ENCODE measurements at places on chromosomes 3 and 15.
A peak's percentile ranks its signal among the peaks of the same experiment; 100 is the strongest.

DNA sequence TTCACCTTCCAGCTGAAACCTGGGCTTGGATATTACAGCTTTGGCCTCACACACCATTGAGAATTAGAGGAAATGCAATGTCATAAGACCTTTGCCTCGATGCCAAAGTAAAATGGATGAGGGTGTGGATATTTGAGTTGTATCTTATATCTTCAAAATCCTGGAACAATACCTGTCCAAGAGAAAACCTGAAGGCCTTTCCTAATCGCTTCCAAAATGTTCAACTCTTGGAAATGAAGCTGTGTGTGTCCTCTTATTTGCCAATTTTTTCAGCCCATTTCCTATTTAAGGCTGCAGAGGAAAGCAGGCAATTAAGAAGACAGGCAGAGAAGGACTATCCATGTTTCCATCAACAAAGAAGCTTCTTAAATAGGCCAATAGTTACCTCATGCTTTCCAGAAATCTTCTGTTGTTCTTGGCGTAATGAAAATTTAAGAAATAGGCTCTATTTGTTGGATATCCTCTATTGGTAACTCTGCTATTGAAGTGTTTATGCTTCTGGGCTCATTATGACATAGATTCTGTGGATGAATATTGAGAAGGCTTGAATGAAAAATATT is 99.5 kb upstream of the ZBTB20 start:
- DNase-seq: no peak

GRCh38 chr15:39641191-39641889 is 60.5 kb downstream of the THBS1 start:
- peak; percentile 74 for DNase-seq

DNA sequence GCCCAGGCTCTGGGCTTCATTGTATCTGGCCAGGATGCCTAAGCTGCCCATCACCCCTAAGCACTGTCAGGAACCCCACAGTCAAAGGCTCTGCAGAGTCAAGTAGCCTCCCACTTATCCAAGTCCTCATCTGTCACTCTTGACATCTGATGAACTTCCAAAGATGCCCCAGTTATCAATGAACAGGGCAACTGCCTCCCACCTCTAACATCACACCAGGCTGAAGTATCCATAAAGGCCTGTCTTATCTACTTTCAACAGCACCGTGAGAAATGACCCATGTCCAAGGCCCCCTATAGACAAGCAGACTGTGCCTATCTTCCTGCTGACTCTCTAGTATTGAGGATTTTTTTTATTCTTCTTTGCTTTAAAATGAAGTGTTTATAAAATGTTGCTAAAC is 56.4 kb downstream of the TRIM69 start:
- no peak for DNase-seq

DNA sequence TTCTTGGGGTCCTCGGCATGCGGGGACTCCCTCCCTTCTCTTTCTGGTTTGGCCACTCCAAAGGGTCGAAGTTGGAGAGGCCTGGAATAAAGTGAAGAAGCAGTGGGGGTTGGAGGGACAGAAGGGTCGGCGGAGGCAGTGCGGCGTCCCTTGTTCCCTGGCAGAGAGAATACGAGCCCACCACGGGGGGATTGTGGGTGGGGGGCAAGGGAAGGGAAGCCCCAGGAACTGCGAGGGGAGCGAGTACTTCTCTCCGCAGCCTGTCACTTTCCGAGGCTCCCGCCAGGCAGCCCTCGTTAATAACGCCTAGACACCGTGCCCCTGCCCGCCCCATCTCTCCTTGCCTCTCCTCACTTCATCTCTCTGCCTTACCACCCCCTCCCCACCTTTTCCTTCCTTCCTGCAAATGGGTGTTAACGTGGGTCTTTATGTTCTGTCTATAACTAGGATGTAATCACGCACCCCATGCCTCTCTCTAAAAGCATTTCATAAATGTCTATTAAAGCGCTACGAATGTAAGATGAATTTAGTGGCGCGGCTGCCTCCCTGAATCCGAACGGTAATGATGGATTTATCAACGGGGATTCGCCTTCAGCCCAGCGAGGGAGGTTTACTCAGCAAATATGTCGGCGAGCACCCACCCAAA is 13.7 kb downstream of the NR2F2 start:
- DNase-seq: no peak

DNA sequence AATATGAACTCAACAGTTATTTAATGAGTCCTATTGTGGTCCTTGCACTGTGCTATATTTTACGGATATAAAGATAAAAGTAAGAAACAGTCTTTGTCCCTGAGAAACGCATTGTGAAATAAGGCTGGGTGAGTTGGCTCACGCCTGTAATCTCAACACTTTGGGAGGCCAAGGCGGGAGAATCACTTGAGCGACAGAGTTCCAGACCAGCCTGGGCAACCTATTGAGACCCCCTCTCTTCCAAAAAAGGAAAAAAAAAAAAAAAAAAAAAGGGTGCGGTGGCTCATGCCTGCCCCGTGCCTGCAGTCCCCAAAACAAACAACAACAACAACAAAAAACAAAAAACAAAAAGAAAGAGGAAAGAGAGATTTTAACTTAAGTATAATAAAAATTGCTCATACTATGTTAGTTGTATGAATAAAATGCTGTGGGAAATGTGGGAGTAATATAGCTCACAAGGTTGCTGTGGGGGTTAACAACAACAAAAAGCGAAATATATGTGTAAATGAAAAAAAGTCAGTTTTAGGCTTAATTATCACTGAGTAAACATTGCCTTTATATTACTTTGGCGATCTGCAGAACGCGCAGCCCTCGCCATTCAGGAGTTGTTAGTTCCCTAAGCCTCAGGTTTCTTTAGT is 461 bp upstream of the FNDC3B start:
- no peak for DNase-seq

DNA sequence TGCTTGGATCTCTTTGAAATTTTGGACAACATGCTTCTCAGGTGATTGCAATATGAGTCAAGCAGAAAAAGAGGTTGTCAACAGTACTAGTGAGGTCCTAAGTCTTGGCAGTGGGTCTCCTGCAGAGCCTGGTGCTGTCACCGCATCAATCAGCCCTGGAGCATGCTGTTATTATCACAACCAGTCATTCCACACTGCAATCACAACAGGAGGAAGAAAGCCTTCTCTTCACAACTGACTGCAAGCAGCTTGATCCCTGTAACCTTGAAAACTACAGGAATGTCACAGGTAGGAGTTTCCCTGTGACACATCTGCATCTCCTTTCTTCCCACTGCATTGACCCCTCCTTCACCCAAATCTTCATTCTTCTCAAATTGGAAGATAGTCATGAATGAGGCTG is 451.1 kb upstream of the ATP11B start:
- no peak for DNase-seq

GRCh38 chr3:76872999-76873398 is 166.9 kb upstream of the ROBO2 start:
- DNase-seq: no peak

- no peak for DNase-seq
Observed at GRCh38 chr3:31770822-31771326, 210.2 kb downstream of the OSBPL10 start.

GRCh38 chr3:183802989-183803388 is 22.4 kb downstream of the MAP6D1 start:
- DNase-seq: no peak

- no peak for DNase-seq
Observed at GRCh38 chr3:51198477-51198876, 186.6 kb upstream of the MANF start.

GRCh38 chr15:73681856-73682599 is 2.2 kb upstream of the CD276 start:
- DNase-seq: no peak

GRCh38 chr15:43211224-43211735 is 9.5 kb downstream of the EPB42 start:
- DNase-seq: no peak

DNA sequence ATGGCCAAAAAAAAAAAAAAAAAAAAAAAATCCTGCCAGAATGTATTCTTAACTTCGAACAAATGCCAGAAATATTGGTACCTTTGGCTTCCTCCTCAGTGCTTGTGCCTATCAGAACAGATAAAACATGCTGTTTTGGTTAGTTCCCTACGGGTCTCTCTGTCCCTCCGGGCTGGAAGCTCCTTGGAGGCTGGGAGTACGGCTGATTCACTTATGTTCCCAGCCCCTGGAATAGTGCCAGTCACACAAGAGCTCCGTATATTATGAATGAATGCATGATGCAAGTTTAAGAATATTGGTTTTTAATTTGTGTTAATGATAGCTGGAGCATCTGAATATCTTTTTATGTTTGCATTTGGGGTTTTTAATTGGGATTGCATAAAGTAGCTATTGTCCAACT is 44.0 kb downstream of the NR2F2 start:
- no peak for DNase-seq

DNA sequence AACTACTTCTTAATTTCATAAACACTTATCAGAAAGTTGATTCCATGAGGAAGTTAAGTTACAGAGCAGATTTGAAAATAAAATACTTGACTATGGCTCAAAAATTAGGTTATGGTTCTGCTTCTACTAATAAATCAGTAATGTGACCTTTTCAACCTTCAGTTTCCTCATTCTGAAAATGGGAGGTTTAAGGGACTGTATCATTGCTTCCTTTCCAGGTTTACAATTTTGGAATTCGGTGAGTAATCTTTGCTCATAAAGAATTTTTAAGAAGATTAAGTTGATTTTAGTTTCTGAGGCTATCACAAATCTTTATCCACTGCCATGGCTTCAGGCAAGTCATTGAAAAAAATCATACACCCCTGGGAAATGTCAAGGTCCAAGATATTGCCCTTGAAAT is 1061.2 kb downstream of the DIPK2A start:
- DNase-seq: no peak

DNA sequence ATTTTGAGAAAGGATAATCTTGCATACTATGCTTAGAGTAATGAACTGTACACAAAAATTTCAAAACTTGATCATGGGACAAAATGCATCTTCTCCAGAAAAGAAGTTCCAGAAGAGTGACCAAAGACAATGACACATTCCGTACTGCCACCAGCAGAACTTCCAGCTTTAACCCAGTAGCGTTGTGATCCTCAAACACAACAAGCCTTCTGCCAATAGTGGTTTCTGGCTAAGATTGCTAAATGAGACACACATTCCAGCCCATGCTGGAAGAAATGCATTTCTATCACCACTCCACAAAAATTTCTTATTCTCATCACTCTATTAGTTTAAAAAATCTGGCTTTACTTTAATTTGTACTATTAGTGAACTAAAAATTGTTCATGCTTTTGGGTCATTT is 334.9 kb downstream of the TBC1D5 start:
- no peak for DNase-seq

DNA sequence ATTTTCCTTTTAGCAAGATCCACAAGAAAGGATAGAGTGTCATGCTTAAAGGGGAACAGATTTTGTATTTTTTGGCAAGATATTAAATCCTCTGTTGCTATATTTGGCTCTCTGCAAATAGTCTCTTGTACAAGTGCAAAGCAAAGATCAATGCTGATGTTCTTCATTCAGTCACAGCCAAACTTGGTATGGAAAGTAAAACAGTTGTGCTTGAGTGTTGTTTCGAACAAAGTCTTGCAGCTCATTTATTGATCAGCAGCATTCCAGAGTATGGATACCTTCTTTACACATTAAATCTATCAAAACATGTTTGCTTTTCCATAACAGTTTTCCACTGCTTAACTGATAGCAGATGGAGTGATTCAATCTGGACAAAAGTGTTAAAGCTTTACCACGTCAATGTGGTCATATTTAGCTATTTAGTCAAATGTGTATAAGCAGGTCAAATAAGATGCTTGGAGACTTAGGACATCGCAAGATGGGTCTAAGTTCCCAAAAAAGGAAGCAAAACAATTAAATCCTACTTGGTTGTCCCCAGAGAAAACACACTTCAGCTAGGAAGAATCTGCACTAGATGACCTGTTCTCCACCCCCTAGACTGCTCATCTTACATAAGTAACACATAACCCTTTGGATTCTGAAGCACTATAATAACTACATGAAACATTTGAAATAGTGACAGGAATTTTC is 52.4 kb downstream of the VGLL3 start:
- DNase-seq: no peak

DNA sequence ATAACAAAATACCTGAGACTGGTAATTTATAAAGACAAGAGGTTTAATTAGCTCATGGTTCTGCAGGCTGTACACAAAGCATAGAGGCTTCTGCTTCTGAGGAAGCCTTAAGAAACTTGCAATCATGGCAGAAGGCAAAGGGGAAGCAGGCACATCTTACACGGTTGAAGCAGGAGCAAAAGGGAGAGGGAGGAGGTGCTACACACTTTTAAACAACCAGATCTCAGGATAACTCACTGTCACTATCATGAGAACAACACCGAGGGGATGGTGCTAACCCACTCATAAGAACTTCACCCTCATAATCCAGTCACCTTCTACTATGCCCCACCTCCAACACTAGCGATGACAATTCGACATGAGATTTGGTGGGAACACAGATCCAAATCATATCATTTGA is 54.4 kb downstream of the ATP8B4 start:
- DNase-seq: no peak

- no peak for DNase-seq
Observed at GRCh38 chr15:70436428-70436827, 326.9 kb downstream of the UACA start.

- DNase-seq: peak; percentile 53
Observed at GRCh38 chr15:38068626-38069391, 134.4 kb downstream of the TMCO5A start.

DNA sequence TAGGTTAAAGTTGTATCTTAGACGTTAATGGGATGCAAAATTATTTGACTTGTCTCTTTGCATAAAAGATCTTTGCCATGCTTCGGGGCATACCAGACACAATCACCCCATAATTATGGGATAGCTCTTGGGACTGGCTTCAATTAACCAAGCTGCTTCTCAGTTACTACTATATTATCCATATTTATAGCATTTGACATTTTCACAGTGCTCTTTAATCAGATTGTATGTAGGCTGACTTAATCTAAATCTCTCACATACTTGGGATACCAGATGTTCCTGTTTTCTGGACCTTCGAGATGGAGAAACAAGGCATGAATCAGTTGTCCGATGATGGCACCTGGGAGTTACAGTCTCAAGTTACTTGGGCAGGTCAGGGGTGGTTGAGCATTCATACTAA is 27.2 kb upstream of the ABHD17C start:
- no peak for DNase-seq

DNA sequence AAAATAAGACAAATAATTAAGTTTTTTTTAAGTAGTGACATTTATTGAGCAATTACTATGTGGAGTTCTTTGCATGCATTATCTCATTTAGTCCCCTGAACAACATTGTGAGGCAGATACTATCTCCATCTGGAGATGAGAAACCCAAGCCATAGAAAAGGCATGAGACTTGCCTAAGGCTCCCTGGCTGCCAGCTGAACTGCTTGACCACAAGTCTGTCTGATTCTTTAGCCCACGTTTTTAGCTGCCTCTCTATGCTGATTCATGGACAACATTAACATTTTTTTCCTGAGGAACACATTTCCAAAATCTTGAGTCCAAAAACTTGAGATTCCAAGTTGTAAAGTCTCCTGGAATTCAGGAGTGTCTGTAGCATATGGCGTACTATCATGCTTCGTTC is 263.6 kb upstream of the GOLGA6L4 start:
- DNase-seq: no peak

DNA sequence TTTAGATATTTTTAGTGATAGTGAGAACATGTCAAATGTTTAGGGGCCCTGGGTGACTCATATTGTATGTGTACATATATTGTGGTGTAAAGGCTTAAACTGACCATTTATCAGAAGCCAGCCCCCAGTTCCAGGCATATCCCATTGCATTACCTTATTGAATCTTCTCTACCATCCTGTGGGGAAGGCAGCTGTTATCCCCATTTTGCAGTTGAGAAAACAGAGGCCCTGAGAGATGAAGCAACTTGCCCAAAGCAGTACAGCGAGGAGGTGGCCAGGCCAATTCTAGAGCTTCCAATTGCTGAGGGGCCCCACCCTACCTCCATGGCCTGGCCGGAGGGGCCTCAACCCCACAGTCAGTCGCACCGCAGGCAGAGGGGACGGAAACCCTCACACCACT is 47.9 kb downstream of the ZNF710 start:
- DNase-seq: no peak
